ENCODE measurements at places on chromosomes 7 and 10.

DNA sequence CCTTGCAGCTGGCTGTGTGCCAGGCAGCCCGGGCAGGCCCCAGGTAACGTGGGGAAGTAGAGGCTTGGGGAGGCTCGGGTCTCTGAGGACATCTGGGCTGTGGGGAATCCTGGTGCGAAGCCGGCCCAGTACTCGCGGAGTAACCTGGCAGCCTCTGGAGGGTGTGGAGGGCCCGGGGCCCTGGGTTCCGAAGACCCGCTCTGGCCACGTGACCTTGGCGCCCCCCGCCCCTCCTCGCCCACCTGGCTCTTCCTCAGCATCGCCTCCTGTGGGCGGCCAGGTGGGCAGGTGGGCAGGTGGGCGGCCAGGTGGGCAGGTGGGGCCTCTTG, 143.1 kb downstream of the WDR37 start:
- no peak for DNase-seq

GRCh38 chr10:20962165-20962564, 65.1 kb upstream of the NEBL start:
- DNase-seq: no peak

DNA sequence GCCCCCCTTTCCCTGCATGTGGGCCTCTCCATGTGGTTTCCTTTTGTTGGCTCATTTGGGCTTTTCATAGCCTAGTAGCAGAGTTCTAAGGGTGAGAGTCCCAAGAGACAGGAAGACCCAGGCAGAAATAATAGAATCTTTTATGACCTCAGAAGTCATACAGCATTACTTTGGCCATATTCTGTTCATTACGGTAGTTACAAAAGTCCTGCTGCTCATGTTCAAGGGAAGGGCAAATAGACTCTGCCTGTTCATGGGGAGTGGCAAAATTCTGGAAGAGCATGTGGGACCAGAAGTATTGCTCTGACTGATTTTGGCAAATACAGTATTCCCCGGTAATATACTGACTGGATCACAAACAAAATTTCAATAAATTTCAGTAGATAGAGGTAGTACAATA, 910.3 kb downstream of the LRMDA start:
- DNase-seq: peak; percentile 43

- DNase-seq: no peak
These were observed 214.1 kb upstream of the FAM3C start for GRCh38 chr7:121610243-121610642.

- no peak for DNase-seq
These were observed 96.9 kb downstream of the IQUB start for GRCh38 chr7:123437447-123437995.

DNA sequence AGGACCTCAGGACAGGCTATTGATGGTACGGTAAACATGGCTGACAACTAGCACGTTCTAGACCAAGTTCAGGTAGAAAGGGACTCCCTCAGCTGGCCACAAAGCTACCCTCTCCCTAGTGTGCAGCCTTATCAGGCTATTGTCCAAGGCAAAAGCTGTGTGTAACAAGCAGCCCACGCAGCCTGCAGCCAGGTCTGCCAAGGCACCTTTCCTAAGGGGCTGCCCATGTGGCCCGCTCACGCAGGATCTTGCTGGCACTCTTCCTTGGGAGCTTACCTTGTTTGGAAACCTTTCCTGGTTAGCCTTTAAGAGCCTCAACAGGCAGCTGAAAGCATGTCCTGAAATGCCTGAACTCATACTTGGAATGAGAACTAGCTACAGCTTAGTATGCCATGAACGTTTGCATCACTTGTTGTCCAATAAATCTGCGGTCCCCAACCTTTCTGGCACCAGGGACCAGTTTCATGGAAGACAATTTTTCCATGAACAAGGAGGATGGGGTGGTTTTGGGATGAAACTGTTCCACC, 51.7 kb downstream of the SYPL1 start:
- DNase-seq: no peak

GRCh38 chr10:131666091-131666490, 234.7 kb upstream of the PPP2R2D start:
- DNase-seq: no peak

GRCh38 chr7:16708511-16708910, 45.0 kb upstream of the TSPAN13 start:
- DNase-seq: no peak

GRCh38 chr10:116353817-116354216, 29.6 kb downstream of the CCDC172 start:
- no peak for DNase-seq

- DNase-seq: no peak
These were observed 262.2 kb upstream of the AOAH start for GRCh38 chr7:36986511-36986933.

DNA sequence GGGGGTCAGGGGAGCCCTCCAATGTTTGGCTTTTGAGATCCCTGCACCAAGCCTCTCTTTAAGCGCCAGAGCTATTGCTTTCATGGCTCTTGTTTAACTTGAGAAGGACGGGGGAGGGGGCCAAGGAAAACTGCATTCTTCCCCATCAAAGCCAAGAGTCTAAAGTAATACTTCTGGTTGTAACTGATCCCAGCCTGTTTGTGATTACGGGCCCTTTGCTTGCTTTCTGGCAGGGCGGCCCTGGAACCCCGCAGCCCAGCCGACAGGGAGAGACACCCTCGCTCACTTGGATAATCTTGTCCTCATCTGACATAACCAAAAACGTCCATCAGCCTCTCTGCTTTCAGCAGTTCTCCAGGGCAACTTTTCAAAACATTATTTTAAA, 154.7 kb downstream of the NEURL1 start:
- no peak for DNase-seq

GRCh38 chr10:37975401-37975991, 951 bp downstream of the ZNF25 start:
- DNase-seq: peak; percentile 43

DNA sequence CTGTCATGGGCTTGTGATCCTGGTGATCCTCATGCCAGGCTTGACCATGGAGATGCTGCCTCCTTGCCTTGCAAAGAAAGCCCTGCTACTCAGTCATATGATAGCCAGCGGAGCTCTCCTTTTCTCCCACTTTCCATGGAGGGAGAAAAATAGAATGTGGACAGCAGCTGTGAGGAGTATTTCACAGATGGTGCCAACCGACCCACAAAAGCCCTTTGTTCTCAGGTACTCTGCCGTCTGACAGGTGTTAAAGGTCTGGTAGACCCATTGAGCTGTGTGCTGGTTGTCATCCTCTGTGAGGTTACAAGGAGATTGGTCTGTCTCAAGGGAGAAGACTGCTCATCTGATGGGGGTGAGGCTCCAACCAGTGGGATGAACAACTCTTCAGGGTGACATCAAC, 29.5 kb upstream of the COBL start:
- DNase-seq: no peak

DNA sequence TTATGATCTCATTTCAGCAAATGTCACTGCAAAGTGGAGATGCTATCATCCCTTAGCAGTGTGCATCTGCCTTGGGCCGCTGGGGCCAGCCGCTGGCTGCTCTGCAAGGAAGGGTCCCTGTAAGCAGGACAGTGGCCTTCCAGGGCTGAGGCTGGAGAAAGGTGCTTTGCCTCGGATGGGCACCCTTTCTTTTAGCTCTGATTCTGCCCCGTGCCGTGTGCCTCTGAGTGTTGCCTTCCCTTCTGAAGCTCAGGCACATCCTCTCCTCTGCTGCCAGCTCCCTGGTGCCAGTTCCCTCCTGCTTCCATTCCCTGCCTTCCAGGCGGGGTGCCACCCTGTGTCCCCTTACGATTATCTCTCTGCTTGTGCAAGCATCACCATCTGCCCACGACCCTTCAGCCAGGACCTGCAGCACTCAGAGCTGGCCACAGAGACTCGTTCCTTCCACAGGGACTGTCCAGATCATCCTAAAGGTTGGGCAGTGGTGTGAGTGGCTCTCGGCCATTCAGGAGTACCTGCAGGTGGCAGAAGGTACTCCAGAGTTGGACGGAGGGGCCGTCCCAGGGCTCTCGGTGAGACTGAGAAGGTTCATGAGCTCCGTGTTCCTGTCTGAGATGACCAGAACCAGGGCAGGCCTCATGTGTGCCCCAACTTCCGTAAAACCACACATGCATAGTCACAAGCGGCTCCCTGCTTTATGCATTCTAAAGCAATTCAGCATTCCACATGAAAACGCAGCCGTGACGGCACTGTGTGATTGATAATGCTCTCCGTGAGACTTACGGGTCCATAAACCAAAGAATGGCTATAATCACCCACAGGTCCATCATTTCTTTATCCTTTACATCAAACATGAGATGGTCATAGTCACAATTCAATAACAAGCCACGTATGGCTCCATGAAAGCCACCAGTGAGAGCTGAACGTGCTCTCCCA, 371.4 kb downstream of the DNAJB6 start:
- DNase-seq: no peak

DNA sequence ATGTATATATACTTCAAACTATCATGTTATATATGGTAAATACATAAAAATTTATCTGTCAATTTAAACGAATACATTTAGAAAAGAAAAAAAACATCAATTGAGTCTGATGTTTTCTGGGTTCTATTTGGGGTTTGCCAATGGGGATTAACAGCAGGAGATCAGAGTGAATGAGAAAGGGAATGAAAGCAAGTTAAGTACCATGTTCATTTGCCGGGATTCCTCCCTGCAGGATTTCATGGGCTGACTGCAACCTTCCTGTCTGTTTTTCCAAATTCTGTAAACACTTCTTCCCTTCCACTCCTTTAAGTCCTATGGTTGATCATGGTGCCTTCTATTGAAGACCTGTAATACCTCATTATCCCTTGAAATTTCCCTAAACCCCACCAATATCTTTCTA, 33.9 kb upstream of the SEMA3A start:
- no peak for DNase-seq

GRCh38 chr10:125692196-125692595, 9.2 kb upstream of the TEX36 start:
- no peak for DNase-seq

GRCh38 chr7:92517631-92518030, 10.7 kb downstream of the PEX1 start:
- DNase-seq: no peak

DNA sequence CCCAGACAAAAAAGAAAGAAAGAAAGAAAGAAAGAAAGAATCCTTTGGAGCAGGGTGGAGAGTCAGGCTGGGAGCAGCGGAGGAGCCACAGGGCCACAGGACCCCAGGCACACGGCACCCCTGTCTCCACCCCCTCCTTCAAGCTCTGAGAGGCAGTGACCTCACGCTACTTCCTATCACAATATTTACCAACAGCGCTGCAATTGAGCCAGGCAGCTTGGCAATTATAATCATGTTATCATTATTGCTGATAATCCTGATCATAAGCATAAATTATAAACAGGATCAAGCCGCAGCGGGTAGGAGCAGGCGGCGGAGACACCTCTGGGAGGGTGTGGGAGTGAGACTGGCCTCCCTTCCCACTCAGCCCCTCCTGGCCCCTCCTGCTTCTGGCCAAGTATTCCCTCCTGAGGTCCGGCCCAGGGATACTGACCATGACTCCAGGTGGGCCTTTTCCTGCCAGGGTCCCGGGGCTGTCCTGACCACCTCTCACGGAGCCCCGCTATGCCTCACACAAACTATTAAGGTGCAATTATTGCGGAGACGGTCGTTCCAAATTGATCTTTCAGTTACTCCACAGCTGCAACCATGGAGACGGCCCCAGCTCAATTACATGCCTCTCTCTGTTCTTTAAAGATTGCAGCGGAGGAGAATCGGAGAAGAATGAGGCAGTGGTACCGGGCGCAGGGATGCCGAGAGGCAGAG, 10.0 kb upstream of the GTF2IRD1 start:
- no peak for DNase-seq

GRCh38 chr7:2681929-2682799, 5.8 kb upstream of the AMZ1 start:
- no peak for DNase-seq

DNA sequence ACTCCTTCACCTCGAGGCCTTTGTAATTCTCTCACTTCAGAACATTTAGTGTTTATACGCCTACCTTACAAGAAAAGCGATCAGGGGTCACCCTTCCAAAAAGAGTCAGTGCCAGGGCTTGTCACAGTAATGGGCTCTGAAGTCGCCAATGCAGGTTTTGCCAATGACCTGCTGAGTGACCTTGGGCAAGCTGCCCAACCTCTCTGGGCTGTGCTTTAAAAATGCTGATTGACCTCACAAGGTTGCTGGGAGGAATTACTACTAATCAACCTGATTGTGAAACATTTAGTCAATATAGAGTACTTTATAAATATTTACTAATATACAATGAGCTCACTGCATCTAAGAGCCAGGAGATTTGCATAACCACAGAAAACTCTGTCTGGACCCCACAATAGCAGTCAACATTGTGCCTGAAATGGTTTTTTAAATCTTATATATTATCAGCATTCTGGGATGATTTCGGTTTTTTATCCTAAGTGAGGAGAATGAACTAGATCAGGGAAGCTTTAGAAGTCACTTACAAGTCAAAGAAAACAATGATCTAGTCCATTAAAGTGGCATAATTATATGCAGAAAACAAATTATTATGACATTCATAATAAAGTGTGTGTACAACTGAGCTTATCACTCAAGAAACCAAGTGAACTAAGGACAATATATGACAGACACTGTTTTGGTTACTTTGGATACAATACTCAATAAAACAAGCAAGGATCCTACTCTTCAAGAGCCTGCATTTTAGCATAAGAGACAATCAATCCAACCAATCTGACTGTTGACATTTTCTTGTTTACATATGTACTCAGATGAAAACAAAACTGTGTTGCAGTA, 290.5 kb downstream of the SORCS1 start:
- DNase-seq: no peak

DNA sequence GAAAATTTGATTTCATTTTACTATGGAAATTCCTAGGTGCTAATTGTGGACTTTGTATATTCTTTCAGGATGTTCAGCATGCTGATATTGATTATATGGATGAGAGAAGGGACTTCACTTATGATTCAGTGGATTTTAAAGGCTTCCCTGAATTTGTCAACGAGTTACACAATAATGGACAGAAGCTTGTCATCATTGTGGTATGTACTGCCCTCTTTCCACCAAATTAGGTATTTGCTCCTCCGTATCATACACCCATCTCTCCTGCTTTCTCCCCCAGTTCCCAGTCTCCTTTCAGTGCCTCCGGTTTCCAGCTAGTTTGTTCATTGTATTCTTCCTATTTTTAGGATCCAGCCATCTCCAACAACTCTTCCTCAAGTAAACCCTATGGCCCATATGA, 34.6 kb downstream of the MGAM start:
- peak; percentile 32 for DNase-seq

DNA sequence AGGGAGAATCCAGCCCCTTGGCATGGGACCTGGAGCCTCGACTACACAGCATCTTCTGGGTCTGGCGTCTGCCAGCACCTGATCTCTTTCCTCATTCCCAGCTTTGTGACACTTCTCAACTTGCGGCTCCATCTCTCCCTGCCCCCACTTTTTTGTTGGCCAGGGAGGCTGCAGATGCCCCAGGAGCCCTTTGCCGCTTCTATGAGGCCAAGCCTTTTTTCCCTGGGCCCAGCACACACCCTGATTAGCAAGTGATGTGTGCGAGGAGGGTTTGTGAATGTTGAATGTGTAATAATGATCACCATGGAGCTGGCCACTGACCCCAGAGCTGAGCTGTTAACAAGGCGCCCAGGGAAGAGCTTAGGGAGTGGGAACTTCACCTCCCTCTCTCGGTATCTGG, 4.4 kb downstream of the EVX1 start:
- DNase-seq: no peak

DNA sequence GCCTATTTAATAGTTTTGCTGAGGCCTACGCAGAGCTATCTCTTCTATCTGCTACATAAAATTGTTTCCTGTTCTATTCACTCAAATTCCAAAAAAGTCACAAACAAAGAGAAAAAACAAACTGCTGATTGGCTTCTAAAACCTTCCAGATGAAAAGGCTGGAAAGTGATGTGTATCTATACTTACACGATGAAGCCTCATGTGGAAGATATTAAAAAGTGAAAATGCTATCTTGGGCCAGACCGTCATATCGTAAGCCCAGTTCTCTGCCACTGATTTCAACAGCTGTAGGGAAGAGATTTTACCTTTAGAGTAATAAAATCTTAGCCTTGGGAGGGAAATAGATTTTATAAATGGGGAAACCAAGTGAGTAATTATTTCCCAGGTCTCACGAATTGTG, 394.8 kb downstream of the KIF20B start:
- DNase-seq: no peak
